NCI-H1436 (cell line): ENCODE measurements at places on chromosomes 7 and 10.

- DNase-seq, result no peak
These were observed 40.9 kb downstream of the CCNY start for GRCh38 chr10:35377050-35377728.

GRCh38 chr10:36462194-36462593 is 663.2 kb upstream of the ANKRD30A start:
- no peak for DNase-seq

DNA sequence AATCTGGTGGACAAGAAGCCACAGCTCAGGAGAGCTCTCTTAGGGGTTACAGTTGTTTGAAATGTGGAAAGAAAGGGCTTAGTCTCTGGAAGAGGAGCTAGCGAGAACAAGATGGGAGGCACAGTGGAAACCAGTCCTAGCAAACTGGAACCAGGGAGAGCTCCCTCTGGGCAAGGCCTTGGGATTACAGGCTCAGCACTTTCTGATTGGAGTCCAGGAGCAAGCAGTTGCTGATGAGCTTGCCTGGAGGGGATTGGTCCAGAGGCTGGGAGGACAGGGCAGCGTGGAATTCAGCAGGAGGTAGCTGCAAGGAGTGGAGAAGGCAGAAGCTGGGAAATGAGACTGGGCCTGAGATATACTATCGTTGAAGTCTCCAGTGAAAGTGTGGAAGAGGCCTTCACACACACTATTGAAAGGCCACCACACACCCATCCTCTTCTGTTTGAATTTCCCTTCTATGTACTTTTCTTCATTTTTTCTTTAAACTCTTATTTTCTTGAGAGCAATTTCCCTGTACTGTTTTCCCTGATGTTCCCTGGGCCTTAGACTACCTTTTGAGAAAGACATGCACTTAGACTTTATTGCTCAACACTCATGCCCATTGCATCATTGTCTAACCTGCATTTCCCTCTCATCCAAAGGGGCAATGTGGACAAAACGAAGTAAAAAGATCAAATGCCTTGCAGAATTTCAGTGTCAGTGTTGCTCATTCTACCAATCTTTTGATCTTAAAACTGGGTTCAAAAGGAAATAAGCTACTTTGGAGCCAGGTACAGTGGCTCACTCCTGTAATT is 57.8 kb upstream of the LANCL2 start:
- DNase-seq, result no peak

- peak; percentile 7 for DNase-seq
These were observed 1040.2 kb upstream of the SORCS1 start for GRCh38 chr10:108204528-108205305.

- DNase-seq, result peak; percentile 14
These were observed 43.5 kb upstream of the ZMIZ1 start for GRCh38 chr10:79025199-79025832.

GRCh38 chr7:101614939-101615302 is 14.2 kb downstream of the MYL10 start:
- no peak for DNase-seq

- DNase-seq, result no peak
These were observed 896 bp upstream of the MYL7 start for GRCh38 chr7:44142028-44142427.

- DNase-seq, result no peak
These were observed 592.5 kb downstream of the TYW1 start for GRCh38 chr7:67589183-67589582.

- no peak for DNase-seq
These were observed 4.4 kb upstream of the ITGB8 start for GRCh38 chr7:20326342-20326741.

DNA sequence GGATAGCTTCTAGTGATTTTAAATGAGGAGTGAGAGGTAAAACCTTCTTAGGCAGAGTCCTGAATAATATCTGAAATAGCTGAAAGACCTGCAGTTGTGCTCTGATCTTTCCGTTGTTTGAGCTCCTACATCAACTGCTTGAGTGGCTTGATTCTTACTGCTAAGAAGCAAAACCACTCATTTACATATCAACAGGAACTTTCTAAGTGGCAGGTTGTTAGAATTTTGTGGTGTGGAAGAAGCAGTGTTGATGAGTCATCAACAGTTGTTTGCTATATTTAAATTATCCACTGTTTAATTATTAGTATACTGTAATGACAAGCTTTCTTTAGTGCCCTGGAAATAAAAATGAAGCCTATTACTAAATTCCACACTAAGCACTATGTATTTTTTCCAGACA is 689.5 kb downstream of the DNAJB9 start:
- DNase-seq, result no peak

DNA sequence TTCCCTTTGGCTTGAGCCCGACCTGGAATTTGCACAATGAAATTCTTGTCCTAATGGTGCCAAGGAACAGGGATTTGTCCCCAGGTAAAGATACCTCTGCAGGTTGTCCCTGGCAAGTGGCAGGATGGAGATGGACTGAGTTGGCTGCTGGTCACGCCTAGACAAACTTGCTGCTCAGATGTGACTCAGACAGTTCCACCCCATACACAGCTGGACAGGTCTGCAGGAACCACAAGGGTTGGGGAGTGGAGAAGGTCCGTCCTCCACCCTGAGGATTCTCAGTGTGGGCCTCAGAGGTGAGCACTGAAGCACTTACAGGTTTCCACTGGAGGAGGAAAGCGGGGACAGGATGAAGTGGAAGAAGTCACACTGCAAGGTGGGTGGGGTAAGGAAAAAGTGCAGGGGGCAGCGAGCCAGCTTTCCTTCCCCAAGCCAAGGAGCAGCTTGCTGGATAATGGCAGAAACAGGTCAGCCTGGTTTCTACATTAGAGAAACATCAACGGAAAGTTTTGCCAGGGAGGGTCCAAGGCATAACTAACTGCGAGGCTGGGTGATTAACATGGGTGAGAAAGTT is 20.5 kb downstream of the ITPRIP start:
- no peak for DNase-seq

- DNase-seq, result no peak
These were observed 52.8 kb downstream of the C10orf105 start for GRCh38 chr10:71666639-71667386.

DNA sequence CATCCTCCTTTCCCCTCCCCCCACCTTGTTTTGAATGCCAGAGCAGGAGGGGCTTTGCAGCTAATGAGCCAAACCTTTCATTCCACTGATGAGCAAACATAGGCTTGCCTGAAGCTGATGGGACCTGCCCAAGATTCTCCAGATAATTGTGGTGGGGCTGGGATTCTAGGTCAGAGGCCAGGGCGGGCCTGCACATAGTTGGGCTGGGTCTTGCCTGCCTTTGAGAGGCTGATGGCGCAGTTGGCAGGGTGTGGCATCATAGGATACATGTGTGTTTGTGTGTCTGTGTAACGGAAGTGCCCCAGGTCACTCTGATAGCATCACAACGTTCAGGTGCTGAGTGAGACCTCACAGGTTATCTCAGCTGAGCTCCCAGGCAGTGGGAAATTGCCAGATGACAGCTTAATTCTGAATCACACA is 22.9 kb downstream of the BTBD16 start:
- no peak for DNase-seq

- no peak for DNase-seq
These were observed 232.8 kb downstream of the GLRX3 start for GRCh38 chr10:130368761-130369560.

DNA sequence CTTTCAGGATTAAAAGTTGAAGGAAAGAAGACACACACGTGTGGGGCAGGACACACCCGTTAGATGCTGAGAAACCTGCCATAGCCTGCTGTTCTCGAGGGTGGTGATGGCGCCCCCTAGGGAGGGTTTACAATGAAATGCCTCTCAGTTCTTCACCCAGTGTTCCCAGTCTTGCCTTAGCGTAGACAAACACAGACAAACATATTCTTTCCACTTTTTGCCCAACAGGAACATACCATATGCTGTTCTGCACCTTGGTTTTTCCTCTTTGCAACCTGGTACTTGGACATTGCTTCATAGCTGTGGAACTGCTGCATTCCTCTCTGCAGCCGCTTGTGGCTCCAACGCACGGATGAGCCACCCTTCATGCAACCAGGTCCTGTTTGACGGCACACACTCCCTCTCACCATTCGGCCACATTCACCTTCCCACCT is 23.3 kb upstream of the HSPA12A start:
- DNase-seq, result no peak

GRCh38 chr7:19144661-19145433 is at the start of gene FERD3L:
TSS of gene FERD3L (minus strand) at chr7:19145421. CDS start at chr7:19145362, 59 bp downstream.
- no peak for DNase-seq
